Adrenal gland (tissue), 19 donors: ENCODE measurements at places on chromosomes 1 and 21. TPM values are rescaled to one million over a fixed set of nuclear protein-coding genes. Genes with fewer than 3 reads are reported as not detected.

Gene SH3BP5L
- total RNA-seq: 31.1 TPM

Gene GCSAML
- not detected for total RNA-seq

Gene ACTL8
- not detected for total RNA-seq

Gene RGS21
- not detected for total RNA-seq

Gene PRDM16
- 0.61 TPM for total RNA-seq

Gene NUP210L
- not detected for total RNA-seq

Gene TPRG1L
- 25.7 TPM for total RNA-seq

Gene SYT2
- 0.44 TPM for total RNA-seq

Gene RHBG
- 0.83 TPM for total RNA-seq

DNA sequence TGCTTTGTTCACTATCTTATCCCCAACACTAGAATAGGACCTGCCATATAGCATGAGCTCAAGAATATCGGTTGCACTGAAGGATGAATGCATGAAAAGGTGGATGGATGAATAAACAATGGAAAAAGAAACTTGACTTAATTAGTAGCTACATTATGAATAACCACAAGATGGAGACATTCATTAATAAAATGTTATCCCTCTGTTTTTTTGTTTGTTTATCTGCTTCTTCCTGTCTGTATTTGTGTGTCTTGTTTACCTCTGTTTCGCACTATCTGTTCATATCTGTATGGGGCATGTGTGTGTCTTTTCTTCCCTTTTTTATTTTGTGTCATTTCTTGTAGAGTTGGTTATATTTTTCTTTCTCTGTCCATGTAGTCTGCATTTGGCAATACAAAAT is 1.1 kb upstream of the OR14I1 start:
- H3K4me3 ChIP-seq: no peak overlapping the region
- H3K27me3 ChIP-seq: no peaks in the 10 kb centered on the region

DNA sequence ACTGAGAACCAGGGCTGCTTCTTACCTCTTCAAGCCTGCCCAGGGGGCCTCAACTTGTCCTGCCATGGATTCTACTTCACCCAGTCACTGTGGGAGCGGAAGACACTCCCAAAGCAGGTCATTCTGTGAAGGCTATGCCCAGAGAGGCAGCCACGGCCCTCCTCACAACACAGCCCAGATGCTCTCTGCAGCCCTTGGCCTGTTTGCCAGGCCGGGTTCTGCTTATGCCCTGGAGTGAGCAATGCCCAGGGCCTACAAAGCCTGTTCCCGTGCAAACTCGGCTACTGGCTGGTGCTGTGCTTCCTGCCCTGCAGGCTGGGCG is 33.8 kb upstream of the SLC30A1 start:
- no peaks in the 10 kb centered on the region for H3K27me3 ChIP-seq
- H3K4me1 ChIP-seq: peaks cover 24% of the 10 kb centered on the region
- H3K4me3 ChIP-seq: no peak overlapping the region
- DNase-seq: no peak
- no peaks in the 10 kb centered on the region for H3K36me3 ChIP-seq
- peak overlapping the region; percentile 78 for H3K27ac ChIP-seq

- no peak overlapping the region for H3K4me3 ChIP-seq
- no peaks in the 10 kb centered on the region for H3K4me1 ChIP-seq
- no peaks in the 10 kb centered on the region for H3K36me3 ChIP-seq
- H3K27ac ChIP-seq: no peak overlapping the region
- DNase-seq: no peak
Measured at GRCh38 chr1:115275216-115275615, 62.8 kb downstream of the NGF start.

- no peaks in the 10 kb centered on the region for H3K36me3 ChIP-seq
- H3K4me3 ChIP-seq: no peak overlapping the region
- peak; percentile 83 for DNase-seq
- H3K27ac ChIP-seq: no peak overlapping the region
Measured at GRCh38 chr1:23544444-23545389, 13.7 kb upstream of the E2F2 start.

DNA sequence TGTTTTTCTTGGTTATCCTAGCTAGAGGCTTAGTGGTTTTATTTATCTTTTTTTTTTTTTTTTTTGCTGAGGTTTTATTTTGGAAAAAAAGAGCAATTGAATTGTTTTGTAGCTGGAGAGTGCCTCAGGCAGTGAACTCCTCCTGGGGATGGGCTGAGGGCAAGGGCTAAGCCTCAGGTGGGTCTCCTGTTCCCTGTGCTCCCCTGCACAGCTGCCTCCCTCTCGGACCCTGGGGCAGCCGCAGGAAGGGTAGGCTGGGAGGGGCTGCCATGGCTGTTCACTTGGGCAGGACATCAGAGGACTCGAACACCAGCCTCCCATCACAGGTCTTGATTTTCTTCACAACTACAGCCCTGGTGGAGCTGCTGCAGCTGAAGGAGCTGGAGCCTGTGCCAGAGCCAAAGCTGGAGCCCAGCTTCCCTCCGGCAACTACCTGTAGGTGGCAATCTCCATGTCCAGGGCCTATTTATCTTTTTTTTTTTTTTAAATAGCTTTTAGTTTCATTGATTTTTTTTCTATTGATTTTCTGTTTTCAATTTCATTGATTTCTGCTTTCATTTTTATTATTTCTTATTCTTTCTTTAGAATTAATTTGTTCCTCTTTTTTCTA is 28.9 kb downstream of the LEPR start:
- H3K36me3 ChIP-seq: no peaks in the 10 kb centered on the region
- no peaks in the 10 kb centered on the region for H3K4me1 ChIP-seq
- no peak overlapping the region for H3K4me3 ChIP-seq
- H3K27ac ChIP-seq: no peak overlapping the region
- no peak for DNase-seq

GRCh38 chr1:165129568-165130164 is 226.8 kb downstream of the LMX1A start:
- no peak overlapping the region for H3K4me3 ChIP-seq
- no peak overlapping the region for H3K27ac ChIP-seq

DNA sequence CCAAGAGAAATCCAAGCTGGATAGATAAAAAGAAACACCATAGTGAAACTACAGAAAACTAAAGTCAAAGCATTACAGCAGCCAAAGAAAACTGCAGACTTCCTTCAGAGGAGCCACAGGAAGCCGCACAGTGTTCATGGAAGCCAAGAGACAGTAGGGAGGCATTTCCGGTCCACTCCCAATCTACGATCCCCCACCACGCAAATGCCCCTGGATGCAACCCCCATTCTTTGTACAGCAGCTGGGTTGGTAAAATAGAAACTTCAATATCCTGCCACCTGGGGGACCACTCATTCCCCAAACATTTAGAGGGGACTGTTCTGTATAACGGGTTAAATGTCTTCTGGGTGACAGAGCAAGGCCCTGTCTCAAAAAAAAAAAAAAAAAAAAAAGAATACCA is 43.9 kb upstream of the TSPEAR start:
- no peak overlapping the region for H3K27ac ChIP-seq
- no peaks in the 10 kb centered on the region for H3K36me3 ChIP-seq
- H3K4me3 ChIP-seq: no peak overlapping the region
- no peak for DNase-seq

- DNase-seq: no peak
- no peak overlapping the region for H3K27ac ChIP-seq
- H3K4me3 ChIP-seq: no peak overlapping the region
Measured at GRCh38 chr1:245704341-245704740, 549.6 kb downstream of the KIF26B start.

DNA sequence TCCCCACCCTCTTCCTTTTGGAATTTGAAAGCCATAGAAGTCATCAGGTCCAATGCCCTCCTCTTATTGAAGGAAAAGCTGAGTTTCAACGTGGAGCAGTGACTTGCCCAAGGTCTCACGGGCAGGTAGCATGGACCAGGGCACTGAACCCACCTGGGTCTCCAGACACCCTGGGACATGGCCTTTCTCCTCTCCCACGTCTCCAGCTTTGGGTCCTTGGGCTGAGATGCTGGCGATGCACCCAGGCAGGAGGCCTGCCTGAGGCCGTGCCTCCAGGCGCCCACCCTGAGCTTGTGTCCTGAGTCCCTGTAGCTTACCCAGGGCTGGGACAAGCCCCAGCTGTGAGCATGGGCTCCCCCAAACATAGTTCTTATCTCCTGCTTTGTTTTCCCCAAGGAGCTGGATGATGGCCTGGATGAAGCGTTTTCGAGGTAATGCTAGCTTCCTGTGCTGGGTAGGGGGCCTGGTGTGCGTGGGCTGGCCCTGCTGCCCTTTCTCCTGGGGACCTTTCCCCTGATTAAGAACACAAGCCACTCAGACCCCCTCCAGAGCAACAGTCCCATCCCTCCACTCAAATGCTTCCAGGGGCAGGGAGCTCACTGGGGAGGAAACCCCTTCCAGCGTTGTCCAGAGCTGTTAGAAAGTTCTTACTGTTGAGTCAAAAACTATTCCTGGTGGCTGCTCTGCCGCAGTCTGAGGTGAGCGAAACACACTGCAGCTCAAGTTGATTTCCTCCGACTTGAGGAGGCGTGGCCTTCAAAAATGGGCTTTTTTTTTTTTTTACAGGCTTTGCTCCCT is 21.6 kb downstream of the LDLRAP1 start:
- peaks cover 25% of the 10 kb centered on the region for H3K4me1 ChIP-seq
- no peak for DNase-seq
- H3K27ac ChIP-seq: no peak overlapping the region
- no peaks in the 10 kb centered on the region for H3K36me3 ChIP-seq

DNA sequence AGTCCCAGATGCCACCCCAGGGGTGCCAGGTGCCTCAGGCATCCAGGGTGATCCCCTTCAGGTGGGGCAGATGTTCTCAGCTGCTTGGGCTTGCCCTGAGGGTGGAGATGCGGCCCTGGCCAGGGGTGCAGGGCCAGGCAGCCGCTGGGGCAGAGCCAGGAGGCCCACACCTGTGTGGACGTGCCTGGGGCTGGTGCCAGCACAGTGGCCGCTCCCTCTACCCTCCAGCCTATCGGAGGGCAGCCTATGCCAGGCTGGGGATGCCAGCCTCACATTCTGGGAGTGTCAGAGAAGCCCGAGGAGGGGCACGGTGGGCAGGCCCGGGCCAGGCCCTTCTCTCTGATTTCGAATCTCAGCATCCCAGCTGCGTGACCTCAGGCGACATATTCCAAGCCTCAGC is 96.5 kb upstream of the WNT4 start:
- no peak overlapping the region for H3K27ac ChIP-seq
- H3K27me3 ChIP-seq: no peaks in the 10 kb centered on the region
- H3K4me3 ChIP-seq: no peak overlapping the region
- no peaks in the 10 kb centered on the region for H3K36me3 ChIP-seq
- no peak for DNase-seq
- peaks cover 3% of the 10 kb centered on the region for H3K4me1 ChIP-seq

DNA sequence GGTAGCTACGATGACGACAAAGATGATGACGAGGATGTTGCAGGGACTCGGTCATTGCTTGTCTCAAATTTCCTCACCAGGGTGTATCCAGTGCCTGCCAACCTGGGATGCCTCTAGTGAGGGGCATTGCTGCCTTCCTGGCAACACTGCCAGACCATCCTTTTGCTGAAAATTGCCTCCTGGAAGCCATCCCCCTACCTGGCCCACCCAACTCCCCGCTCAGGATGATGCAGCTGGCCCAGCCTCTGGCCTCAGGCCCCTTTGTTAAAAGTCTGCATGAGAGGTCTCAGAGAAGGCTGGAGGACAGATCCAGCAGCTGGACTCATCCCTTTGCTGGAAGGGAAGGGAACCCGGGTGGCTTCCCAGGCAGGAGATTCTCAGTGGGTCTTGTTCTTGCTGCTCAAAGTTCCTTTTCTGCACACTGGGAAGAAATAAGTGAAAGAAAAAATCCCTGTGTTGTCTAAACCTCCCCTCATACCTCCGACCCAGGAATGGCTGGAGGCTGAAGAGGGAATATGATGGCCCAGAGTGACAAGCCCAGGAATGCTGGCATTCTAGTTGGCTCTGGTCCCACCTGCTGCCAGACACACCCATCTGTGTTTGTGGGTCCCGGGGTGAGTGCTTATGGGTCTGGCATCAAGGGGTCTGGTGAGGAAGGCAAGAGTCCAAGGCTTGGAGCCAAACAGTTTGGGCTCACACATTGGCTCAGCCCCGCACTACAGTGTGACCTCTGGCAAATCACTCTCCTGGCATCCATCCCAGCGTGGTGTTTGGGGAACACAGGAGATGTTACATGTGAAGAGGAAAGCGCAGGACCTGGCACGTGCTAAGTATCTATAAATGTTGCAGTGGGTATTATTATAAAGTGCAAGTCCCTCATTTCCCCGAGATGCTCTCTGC is 6.7 kb upstream of the FNDC5 start:
- H3K36me3 ChIP-seq: no peaks in the 10 kb centered on the region
- H3K27me3 ChIP-seq: no peaks in the 10 kb centered on the region
- no peaks in the 10 kb centered on the region for H3K4me1 ChIP-seq
- no peak overlapping the region for H3K4me3 ChIP-seq

- no peak overlapping the region for H3K27ac ChIP-seq
- H3K36me3 ChIP-seq: no peaks in the 10 kb centered on the region
- DNase-seq: no peak
- no peaks in the 10 kb centered on the region for H3K4me1 ChIP-seq
- H3K27me3 ChIP-seq: peaks cover 3% of the 10 kb centered on the region
- no peak overlapping the region for H3K4me3 ChIP-seq
Measured at GRCh38 chr1:65198096-65198495, 50.1 kb downstream of the AK4 start.

DNA sequence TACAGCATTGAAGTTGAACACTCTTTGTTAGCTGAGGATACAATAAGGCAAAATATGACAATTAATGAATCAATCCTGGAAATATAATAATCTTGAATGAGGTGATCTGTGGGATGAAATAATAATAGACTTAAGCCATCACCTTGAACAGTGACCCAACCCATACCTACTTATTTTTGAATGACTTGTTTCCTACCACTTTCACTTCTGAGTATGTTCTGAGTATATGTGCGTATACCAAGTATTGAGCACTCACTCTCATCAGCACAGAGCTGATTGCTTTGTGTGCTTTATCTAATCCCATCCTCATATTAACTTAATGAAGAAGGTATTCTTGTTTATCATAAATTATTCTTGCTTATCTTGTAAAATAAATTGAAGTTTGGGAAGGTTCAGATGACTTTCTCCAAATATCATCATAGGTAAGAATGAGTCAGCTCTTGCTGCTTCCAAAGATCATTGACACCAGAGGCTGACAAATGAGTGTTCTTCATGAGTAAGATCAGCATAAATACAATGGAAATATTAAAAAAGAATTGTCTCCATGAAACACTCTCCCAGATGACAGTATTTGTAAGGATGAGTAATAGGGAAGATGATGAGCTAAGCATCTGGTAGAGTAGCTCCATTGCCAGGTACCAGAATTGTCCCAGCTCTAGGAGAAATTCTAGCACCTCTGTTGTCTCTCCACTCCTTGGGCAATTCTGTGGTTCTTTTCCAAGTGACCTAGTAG is 198.1 kb upstream of the KIAA0040 start:
- DNase-seq: no peak
- no peaks in the 10 kb centered on the region for H3K27me3 ChIP-seq
- H3K27ac ChIP-seq: no peak overlapping the region
- H3K4me1 ChIP-seq: no peaks in the 10 kb centered on the region
- H3K4me3 ChIP-seq: no peak overlapping the region
